ENCODE measurements at places on chromosomes 16 and 17.

DNA sequence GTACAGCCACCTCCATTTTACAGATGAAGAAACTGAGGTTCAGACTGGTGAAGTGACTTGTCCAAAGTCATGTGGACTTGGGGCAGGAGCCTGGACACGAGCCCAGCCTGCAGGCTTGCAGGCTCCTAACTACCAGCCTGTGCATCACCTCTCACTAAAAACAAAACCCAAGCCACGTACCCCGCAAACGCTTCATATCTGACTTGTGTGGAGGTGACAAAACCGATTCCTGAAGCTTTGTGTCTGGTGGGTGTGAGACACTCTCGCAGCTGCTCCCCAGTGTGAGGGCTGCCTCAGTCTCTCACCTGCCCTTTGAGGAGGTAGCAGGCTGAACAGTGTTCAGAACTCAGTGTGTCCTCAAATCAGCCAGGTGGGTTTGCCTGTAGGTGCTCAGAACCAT is 8.4 kb downstream of the HNF1B start:
- no peak for DNase-seq

- DNase-seq: no peak
These were observed 3.8 kb upstream of the DCAF7 start for GRCh38 chr17:63546308-63547082.

DNA sequence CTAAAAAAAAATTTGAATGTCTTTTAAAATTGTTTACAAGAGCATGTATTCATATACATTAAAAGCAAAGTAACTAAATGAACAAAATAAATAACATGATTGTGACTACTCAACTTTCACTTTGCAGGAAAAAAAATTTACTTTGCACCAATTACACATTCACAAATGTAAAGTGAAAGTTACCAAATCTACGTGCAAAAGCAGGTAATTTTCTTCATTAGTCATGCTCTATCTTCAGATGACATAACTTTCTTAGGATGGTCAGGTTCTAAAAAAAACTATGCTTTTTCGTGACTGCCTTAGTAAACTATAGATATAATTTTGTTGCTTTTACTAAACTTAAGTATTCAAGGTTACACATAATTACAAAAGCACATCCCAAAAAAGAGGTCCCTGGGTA is 17.0 kb upstream of the ABCA10 start:
- DNase-seq: no peak

DNA sequence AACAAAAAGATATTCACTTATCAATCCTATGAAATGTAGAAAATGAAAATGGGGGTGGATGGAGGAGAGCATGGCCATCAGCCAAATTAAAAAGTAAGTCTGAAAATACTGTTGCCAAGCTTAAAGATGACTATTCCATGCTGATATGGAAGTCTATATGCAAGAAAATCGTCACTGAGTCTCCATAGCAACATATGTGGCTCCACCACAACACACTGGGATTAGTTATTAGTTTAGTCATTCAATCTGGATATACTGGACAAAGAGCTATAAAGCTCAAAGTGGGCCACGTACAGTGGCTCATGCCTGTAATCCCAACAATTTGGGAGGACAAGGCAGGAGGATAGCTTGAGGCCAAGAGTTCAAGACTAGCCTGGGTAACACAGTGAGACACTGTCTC is 24.7 kb upstream of the PSMD7 start:
- DNase-seq: no peak

DNA sequence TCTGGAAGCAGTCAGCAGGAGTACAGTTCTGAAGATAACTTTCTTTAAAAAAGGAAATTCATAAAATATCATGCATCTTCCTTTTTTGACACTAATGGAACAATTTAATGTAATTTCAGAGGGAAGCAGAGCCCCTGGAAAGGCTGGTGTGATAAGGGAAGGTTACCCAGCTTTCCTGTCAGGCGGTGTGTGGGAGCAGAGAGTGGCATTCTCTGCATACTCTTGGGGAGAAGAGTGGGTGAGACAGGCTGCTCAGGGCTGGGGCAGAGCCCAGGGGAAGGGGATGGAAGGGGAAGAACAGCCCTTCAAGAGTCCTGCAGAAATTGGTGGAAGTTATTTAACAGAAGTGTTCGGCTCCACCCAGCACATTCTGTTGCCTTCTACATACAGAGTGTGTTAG is 84.7 kb downstream of the PRKCB start:
- DNase-seq: no peak

GRCh38 chr17:34177642-34178041 is 77.4 kb upstream of the CCL2 start:
- no peak for DNase-seq

DNA sequence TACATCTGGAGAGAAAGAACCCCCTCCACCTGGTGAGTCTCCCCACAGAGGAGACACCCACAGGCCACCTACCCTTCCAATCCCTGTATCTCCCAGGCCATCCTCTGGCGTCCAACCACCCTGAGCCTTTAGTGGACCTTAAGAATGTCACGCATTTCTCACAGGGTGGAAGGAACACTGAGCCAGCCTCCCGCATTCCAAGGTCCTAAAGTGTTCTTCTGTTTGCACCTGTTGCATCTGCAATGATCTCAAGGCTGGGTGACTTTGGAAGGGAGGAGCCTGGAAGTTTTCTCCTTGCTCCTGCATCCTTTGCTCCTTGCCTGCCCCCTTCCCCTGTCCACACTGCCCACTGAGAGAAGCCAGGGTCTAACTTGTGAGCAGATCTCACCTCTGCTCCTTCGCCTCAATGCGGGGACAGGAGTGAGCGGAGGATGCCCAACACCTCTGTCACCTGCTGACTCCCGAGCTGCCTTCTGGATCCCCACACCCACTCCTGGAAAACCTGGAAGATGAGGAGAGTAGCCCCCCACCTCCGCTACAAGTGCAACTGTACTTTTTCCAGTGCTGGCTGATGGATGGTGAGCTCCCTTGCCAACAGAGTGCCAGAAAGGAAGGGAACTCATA is 3.7 kb downstream of the CHST5 start:
- no peak for DNase-seq

All from CD4-positive, alpha-beta T cell treated with Interleukin-2 at 100 ng/mL for 4 hours (primary cell).